ENCODE measurements at places on chromosomes 7 and 10.

DNA sequence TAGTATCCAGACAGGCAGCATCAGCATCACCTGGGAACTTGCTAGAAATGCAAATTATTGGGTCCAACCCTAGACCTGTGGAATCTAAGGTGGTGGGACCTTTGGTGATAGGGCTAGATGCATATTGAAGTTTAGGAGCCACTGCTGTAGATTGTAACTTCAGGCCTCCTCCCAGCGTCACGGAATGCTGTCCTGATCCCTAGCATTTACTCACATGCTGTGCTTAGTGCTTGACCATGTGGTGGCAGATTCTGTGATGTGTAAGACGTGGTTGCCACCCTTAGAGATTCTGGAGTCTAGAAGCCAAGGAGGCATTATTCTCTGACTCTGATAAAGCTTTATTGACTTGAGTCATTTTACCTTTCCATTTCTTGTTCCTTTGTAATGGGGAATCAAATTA, 13.5 kb downstream of the AHR start:
- no peak for DNase-seq

- DNase-seq: no peak
These were observed 524.4 kb downstream of the SUGCT start for GRCh38 chr7:40659231-40659630.

DNA sequence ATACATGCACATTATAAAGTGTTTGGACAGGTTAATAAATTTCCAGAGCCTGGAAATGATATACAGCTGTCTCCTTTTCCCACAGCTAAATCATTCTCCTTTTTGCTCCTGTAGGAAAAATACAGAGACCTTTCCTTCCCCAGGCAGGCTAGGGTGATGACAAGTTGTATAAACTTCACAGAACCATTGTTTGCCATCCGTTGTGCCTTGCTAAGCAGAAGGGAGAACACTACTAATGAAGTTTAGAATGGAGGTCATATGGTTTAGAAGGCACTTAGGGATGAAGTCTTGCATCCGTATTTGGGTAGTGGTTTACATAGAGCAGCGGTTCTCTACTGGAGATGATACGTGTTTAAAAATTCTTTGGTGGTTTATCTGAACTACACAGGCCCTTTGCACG, 46.0 kb downstream of the NAMPT start:
- DNase-seq: no peak

- no peak for DNase-seq
These were observed 259.1 kb downstream of the KLF6 start for GRCh38 chr10:3525832-3526449.

GRCh38 chr7:72430531-72430930, 18.4 kb upstream of the CALN1 start:
- no peak for DNase-seq

DNA sequence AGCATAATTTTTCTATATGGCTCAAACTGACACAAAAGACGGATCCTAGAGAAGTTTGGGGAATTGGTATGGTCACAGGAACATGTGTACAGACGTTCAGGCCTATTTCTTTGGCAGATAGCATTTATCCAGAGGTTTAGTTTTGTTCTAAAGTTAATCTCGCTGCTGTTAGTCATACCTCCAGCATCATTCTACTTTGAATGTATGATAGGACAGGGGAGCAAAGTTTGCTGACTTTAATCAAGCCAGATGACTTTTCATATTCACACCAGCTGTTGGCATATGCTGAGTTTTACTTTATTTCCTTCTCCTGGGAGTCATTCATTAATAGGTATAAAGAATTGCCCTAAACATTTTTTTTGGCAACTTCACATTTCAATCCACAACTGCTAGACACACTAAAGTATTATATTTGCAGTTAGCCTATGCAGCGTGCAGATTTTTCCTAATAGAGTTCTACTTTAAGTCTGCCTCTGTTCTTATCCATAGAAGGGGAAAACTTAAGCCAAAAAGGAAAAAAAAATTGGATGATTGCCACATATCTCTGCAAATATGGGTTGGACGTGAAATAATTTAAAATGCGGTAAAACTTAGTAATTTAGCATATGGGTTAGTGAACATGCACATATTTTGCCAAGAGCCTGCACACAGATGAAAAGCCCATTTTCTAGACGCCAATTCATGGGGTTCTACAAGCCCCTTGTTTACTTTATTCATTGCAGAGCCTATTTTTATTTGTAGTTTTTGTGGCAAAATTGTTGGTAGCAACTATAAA, 213.1 kb downstream of the C7orf25 start:
- DNase-seq: no peak

GRCh38 chr10:95284807-95285206, 6.0 kb downstream of the PDLIM1 start:
- DNase-seq: no peak

- DNase-seq: peak; percentile 27
These were observed 445 bp upstream of the ATRNL1 start for GRCh38 chr10:115092555-115093285.

DNA sequence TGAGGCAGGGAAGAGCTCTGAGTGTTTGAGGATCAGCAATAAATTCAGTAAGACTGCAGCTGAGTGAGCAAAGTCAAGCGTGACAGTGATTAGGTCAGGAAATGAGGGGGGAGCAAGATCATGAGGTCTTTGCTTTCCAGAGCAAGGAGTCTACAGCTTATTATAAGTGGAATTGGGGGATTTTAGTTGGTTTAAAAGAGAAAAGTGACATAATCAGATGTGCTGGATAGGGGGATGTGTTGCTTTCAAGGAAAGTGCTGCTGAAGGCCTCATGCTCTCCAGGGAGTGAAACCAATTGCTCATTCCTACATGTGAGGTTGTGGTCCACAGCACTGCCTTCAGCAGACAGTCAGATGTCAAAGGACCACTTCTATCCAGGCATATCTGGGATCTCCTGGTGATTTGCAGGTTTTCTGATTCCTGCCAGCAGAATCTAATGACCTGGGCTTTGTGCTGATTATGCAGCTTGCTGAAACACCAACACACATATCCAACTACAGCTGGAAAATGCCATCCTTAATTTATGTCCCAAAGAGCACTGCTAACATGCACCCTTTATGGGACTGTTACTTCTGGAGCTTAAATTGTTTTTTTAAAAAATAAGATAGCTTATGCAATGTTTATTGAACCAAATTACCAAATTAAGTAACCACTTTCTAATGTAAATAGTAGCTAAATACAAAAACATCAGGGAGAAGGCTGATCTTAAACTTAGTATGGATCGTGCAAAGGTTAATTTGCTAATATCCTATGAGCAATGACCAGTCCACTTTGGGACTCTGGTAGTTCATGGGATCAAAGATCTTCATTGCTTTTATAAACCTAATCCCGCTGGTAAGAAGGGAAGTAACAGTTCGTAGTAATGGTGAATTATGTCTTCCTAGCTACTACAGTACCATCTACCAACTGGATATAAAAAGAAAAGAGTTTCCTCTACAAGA, 607.6 kb downstream of the KCNMA1 start:
- DNase-seq: no peak

GRCh38 chr10:33336582-33337325, 2.3 kb upstream of the NRP1 start:
- DNase-seq: no peak

DNA sequence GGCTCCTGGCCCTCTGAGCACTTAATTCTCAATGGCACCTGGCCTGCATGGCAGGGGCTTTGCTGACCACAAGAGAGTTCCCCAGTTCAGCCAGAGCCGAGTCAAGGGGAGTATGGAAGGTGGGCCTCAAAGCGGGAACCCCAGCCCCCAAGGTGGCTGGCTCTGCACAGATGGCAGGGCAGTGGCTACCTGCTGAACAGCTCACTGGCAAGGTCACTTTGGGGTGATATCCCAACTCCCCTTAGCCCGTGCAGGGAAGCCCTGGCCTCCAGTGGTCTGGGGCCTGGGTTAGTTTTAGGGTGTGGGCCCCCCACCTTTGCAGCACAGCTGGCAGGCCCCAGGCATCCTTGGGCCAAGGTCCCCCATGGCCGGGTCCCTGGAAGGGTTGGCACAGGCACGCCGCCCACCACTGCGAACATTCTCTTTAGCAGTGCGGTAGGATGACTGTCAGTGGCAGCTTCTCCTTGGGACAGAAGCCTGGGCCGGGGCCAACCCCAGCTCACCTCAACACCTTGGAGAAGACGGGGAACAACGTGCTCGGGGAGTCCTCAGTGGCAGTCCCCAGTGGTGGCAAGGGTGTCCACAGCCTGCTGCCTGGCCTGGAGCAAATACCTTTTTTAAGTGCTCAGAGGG, 36.8 kb downstream of the PPIF start:
- DNase-seq: no peak

DNA sequence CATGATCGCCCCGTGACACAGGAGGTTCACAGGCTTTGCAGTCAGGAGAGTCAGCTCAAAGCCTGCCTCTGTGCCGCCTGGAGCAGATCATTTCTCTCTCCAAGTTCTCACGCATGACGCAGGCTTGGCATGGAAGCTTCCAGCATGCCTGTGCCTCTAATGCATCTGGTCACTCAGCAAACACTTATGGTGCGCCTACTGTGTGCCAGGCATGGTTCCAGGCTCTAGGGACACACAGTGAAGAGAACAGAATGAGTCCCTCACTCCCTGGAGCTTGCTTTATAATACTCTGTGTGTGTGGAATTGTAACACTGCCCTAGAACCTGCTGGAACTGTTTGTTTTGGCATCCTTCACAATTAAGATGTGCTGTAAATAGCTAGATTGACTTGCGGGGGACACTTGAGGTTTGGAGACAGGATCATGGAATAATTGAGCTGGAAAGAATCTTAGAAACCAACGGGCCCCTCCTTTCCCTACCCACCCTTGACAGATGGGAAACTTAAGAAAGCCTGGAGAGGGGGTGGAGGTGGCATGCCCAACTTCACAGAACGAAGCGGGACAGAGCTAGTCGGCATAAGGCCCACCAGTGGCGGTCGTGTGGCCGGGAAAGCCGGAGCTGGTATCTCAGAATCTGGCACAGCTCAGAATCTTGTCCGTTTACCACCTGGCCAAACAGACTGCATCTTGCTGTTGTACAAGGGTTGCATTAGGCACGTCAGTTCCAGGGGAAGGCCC, 4.6 kb upstream of the MYH16 start:
- no peak for DNase-seq

- DNase-seq: no peak
These were observed 13.8 kb downstream of the STK32C start for GRCh38 chr10:132293813-132294520.

DNA sequence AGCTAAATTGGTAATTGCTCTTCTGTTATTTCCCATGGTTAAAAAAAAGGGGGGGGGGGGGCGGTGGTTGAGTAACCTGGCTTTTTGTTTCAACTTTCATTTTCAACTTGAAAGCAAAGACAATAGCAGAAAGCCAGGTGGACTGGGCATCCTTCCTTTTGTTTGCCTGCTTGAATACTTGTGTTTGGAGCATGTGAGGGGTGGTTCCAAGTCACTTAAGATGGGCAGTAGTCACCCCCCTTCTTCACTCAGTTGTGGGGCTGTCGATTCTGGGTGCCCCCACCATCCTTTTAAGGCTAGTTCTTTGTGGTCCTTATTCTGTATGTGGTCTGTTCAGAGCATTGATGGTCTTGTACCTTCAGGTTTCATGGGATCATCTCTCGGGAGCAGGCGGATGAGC, 165.6 kb upstream of the PRR15 start:
- no peak for DNase-seq

- no peak for DNase-seq
These were observed 26.5 kb upstream of the AGBL3 start for GRCh38 chr7:134959810-134960209.

Measured in GM19239 (cell line).